Activated CD8-positive, alpha-beta memory T cell treated with anti-CD3 and anti-CD28 coated beads, Interleukin-2, amount 50 U/mL, for 48 hours (primary cell): ENCODE measurements at places on chromosomes 13 and 19.
A peak's percentile ranks its signal among the peaks of the same experiment; 100 is the strongest.

DNA sequence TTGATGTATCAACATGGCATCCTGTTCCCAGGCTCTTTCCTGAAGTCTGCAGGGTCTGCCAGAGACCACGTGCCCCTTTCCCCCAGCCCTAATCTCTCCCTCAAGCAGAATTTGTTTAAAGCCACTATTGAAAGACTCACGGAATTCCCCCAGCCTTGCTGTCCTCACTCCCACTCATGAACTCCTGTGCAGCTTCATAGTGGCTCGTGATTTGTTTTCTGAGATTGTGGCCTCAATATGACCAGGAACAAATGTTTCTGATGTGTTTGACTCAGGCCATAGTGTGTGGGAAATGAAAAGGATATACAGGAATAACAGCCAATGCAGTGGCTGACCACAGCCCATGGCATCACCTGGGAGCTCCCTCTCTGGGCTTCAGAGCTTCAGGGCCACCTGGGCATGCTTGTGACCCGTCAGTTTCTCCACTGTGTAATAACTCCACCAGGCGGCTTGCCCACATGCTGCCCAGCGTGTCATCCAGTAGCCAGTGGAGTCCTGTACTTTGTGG, 8.1 kb upstream of the SERPINE3 start:
- no peak for DNase-seq

GRCh38 chr13:33228648-33229445, 56.7 kb downstream of the STARD13 start:
- no peak for DNase-seq

- no peak for DNase-seq
Measured at GRCh38 chr19:38543807-38544568, 73.8 kb downstream of the MAP4K1 start.

GRCh38 chr13:78309497-78310180, 293.7 kb downstream of the POU4F1 start:
- no peak for DNase-seq

DNA sequence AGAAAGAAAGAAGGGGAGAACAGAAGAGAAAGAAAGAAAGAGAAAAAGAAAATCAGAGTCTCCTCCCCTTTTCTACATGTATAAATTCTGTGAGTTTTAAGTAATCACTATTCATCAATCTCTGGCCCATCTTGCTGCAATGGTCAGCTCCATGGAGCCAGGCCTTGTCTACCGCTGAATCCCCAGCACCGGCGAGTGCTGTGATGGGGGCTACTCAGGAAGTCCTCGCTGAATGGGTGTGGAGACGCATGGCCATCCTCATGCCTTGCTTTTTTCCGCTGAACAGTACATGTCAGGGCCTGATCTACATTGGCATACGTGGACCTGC, 29.9 kb downstream of the GPR42 start:
- no peak for DNase-seq

DNA sequence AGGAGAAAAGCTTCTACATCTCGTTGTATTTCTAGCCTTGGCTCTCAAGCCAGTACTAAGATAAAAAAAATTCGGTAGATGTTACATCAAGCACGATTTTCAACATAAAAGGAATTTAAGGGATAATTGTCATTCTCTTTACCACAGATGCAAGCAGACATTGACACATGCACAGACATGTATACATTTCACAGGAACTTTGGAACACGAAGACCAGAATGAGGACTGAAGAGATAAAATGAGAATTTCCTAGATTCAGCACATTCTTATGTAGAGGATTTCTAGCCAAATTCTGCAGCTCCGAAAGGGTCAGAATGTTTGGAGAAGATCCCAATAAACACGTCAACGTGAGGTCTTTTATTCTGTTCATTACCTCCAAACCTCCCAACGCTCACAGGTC, 284.5 kb upstream of the ARGLU1 start:
- DNase-seq: no peak

GRCh38 chr19:1811472-1811894, 593 bp downstream of the ATP8B3 start:
- peak; percentile 74 for DNase-seq

DNA sequence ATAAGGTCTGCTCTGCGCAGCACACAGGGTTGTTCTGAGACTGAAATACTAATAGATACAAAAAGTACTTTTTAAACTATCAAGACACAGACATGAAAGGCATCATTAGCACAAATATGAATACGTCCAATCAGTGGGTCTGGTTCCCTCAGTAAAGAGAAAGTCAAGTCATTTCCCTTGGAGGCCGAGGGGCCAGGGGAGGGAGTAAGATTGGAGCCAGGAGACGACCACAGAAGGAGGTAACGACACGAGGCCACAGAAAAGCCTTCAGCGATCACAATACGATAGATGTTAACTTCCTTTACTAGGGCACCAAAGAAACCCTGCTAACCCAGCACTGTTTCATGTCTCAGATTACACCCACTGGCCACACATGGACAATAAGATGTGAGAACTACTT, 5.3 kb downstream of the CARS2 start:
- DNase-seq: peak; percentile 28

DNA sequence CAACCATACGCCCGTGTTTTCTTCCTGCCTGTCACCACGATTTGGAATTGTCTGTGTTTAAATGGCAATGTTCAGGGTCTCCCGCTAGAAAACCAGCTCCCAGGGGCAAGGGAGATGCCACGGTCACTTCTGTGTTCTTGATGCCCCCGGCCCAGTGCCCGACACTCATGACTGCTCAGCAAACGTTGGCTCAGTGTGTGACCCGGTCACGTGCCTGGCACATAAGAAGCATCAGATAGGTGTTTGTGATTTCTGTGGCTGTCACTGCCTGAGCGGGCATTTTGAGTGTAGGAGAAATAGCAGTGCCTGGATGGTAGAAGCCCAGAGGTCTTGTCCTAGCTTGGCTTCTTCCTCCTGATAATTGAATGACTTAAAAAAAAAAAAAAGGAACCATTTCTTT, 15.5 kb downstream of the HDGFL2 start:
- DNase-seq: no peak

DNA sequence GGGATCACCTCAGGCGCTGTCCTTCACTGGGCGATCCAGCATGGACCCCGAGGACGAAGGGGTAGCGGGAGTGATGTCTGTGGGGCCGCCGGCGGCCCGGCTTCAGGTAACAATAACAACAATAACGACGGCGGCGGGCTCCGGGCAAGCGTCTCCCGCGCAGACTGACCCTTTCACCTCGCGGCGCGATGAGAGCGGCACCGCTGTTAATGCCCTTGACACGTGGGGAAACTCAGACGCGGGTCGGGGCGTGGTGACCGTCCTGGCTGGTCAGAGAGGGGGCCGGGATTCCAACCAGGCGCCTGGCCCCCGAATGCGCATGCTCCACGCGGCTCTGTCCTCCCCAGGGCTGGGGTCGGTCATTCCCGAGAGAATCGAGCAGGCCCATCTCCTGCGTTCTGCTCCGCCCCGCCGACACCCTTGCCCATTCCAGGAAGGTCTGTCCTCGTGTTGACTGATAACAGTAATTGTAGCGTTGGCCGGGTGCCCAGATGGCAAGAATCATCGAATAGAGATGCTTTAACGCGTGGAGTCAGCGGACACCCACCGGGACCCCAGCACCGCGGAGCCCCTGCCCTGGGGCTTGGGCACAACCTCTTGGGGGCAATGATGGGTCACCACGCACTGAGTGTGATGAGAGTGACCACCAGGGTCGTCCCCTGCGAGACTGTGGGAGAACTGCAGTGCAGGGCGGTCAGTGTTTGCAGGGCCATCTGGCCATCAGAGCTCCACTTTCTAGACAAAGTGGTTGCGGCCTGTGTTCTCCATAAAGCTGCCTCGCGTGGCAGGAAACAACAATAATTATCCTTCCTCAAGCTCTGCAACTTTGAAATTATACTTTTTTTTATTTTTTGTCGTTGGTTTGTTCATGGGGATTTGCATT, 528 bp downstream of the ZNF8 start:
- DNase-seq: peak; percentile 79

DNA sequence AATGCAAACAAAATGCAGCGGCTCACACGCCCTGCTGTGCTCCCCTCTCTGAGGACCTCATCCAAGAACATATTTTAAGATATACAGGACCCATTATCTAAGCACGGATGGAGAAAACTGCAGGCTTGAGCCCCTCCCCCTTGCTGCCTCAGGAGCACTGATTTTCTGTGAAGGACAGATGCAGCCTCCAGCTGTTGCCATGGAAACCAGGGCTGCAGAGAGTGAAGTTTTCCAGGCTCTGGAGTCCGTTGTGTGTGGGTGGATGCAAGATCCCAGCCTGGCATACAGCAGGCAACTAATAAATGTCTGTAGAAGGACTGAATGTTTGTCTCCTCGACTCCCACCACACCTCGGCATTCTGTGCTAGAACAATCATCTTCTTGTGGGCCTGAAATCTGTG, 105.6 kb upstream of the PEG3 start:
- DNase-seq: no peak

DNA sequence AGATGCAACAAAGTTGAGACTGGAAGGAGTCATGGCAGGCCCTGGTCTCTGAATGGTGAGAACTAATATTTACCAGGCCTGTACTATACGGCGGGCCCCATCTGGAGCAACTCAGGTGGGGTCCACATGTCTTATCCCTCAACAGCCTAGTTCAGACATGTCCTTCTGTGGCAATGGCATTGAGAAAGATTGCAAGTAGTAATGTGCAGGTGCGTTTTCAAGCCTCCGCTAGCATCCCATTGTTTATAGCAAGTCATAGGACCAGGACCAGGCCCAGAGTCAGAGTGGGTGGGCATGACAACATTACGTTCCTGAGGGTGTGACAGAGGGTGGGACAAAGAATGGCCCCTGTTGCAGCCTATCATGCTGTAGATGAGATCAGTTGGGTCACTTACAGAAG, 541.1 kb downstream of the EFNB2 start:
- DNase-seq: no peak

- no peak for DNase-seq
Measured at GRCh38 chr13:67950603-67951002, 720.5 kb upstream of the PCDH9 start.

GRCh38 chr19:54393381-54393780, 21.9 kb upstream of the TTYH1 start:
- DNase-seq: no peak

- DNase-seq: no peak
Measured at GRCh38 chr19:390386-391206, 18.4 kb downstream of the C2CD4C start.

GRCh38 chr13:47178090-47178950, 281.5 kb upstream of the HTR2A start:
- no peak for DNase-seq

DNA sequence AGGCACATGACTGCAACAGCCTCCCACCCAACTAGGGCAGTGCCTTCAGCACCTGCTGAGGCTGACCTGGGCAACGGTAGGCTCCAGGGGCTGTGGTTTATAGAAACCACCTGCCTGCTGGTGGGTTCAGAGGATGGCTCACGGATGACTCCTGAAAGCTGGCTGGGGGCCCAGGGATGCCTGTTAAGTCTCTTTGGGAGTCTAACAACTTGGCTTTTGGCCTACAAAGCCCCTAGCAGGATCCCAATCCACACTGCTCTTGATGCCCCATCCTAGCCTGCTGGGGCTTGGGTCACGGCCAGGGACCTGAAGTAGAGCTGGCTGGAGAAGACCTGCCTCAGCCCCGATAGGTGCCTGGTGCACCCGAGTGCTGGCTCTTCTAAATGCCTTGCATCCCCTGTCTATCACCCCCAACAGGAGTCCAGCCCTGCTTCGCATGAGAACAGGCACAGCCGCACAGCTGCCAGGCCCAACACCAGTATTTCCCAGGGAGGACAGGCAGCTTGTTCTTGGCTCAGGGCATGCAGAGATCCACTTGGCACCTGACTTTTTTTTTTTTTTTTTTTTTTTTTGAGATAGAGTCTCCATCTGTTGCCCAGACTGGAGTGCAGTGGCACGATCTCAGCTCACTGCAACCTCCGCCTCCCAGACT, 9.1 kb upstream of the EPHX3 start:
- no peak for DNase-seq

- no peak for DNase-seq
Measured at GRCh38 chr19:41649827-41650226, 23.0 kb upstream of the CEACAM4 start.

- no peak for DNase-seq
Measured at GRCh38 chr19:576768-577438, 4.5 kb downstream of the BSG start.

DNA sequence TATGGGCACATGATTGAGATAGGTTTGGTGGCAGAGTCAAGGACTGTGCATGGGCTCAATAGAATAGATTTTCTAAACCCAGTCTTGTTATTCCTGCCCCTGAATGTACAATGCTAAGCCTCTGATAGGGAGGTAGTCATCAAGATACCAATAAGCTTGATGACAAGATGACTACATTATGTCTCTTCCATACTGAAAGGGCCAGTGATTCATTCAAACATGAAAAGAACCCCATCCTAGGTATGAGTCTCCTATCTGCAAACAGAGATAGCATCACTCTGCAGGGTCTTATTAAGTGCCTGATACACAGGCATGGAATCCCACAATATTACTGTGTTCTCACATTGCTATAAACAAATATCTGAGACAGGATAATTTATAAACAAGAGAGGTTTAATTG, 40.3 kb upstream of the UFM1 start:
- no peak for DNase-seq

- no peak for DNase-seq
Measured at GRCh38 chr13:98822225-98822606, 69.7 kb upstream of the SLC15A1 start.

DNA sequence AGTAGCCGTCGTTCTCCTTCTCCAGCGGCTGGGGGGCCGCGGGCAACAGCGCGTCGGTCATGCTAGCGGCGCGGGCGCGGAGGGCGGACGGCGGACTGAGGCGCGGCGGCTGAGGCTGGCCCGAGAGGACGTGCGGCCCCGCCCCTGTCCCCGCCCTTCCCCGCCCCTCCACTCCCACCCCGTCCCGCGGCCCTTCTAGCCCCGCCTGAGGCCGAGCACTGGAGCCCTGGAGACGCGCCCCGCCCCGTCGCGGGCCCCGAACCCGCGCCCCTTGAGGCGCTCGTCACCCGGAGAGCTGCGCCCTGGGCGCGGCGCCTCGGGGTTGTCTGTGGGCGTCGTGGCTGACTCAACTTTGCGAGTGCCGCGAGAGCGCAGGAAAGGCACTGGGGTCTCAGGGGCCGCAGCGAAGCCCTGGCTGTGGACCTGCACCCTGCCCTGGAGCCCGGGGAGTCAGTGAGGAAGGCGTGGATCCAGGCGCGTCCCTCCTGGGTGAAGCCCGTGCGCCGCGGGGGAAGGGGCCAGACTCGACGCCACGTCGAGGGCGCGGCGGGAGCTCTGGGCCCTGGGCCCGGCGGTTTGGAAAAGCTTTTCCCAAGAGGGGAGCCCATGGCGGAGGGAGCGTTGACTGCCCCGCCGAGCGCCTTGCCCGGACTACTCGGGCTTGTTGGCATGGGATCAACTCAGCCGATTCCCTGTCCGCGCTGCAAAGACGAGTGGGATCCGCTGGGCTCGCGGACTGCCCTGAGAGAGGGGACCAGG, at the start of gene RHPN2:
Gene RHPN2, minus strand, starts transcription at position 97 of the 759 bp plus-strand sequence. Its CDS starts 36 bp downstream, at position 61.
- DNase-seq: peak; percentile 87

GRCh38 chr19:5585461-5586299, 17.9 kb upstream of the TINCR start:
- DNase-seq: peak; percentile 68
